ENCODE measurements at places on chromosomes 3 and 15.
A peak's percentile ranks its signal among the peaks of the same experiment; 100 is the strongest.

DNA sequence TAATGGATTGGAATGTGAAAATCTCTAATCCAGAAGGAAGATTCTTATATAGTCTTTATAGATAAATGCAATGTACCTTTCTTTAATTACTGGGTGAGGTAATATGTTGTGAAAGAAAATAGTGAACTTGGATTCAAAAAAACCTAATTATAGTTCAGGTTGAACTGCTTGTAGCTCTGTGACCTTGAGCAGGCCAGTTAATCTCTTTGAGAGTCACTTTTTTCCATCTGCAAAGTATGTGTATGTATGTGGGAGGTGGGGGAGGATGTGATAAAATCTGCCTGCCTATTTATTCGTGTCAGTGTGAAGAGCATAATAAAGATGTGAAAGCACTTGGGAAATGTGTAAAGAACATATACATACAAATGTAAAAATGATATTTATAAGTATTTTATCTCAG is 34.4 kb downstream of the GLCE start:
- no peak for DNase-seq

DNA sequence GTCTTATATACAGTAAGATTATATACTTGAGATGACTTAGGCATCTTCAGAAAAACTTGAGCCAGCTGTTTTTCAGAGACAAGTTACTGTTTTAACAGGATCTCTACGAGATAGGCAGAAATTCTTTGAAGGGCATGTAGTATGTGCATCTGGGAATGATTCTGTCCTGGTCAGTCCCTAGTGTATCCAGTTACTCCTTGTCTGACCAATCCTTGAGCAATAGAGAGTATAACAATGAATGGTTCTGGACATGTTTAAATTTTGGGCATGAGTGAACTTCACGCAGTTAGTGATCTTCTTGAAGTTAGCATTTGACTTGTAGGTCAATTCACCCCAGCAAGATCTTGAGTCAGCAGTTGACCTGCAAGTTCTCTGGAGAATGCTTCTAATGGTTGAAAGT is 24.7 kb upstream of the HHLA2 start:
- DNase-seq, result no peak

- DNase-seq, result no peak
Observed at GRCh38 chr15:48871542-48871941, 6.4 kb upstream of the EID1 start.

- peak; percentile 32 for DNase-seq
Observed at GRCh38 chr3:852033-852432, 240.8 kb upstream of the CNTN6 start.

- no peak for DNase-seq
Observed at GRCh38 chr3:30690199-30690598, 83.8 kb downstream of the TGFBR2 start.

- no peak for DNase-seq
Observed at GRCh38 chr3:124407260-124407659, 323.0 kb upstream of the UMPS start.

- DNase-seq, result no peak
Observed at GRCh38 chr3:122097141-122097540, 42.0 kb downstream of the CD86 start.

DNA sequence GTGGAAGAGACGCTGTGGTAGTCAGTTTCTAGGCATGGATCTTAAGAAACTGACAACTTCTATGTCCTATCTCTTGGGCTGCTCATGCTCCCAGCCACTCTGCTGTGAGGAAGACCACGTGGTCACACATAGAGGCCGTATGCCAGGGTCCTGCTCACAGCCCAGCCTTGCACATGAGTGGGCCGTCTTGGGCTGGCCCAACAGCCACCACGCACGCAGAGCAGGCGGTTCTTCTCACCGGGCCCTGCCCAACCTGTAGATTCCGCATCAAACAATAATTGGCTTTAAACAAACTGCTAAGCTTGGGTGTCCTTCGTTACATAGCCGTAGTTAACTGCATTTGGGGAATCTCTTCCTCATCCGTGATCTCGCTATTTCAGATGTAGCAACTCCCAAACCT is 26.0 kb downstream of the SLC41A3 start:
- DNase-seq, result no peak

- DNase-seq, result no peak
Observed at GRCh38 chr15:74441248-74441941, 7.6 kb upstream of the SEMA7A start.

- DNase-seq, result no peak
Observed at GRCh38 chr15:81315452-81316175, 8.3 kb downstream of the STARD5 start.

- DNase-seq, result no peak
Observed at GRCh38 chr3:37683321-37683720, 178.4 kb upstream of the CTDSPL start.

GRCh38 chr3:78050276-78051065 is 1010.6 kb downstream of the ROBO2 start:
- DNase-seq, result no peak

DNA sequence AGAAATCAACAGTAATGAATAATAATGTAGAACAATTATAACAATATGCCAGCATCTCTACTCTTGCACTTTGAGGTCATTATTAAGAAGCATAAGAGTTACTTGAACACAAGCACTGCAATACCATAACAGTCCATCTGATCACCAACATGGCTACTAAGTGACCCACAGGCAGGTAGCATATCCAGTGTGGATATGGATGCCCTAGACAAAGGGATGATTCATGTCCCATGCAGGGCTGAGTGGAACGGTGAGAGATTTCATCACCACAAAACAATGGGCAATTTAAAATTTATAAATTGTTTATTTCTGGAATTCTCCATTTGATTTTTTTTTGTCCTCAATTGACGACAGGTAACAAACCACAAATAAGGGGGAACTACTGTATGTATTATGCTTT is 107.7 kb upstream of the TSC22D2 start:
- peak; percentile 21 for DNase-seq

DNA sequence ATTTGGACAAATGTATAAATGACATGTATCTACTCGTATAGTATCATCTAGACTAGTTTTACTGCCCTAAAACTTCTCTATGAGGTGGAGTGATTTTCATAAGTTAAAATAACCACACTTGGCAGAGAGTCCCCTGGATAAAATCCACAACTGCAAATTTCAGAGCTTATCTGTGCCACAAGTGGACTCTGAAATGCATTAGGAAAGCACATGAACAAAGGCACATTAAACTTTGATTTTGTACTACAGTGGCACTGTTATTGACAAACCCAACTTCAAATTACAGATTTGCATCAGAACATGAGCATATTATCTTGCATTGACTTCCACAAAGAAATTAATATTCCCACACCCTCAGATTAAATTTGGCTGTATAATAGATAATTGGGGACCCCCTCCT is 58.1 kb upstream of the EIF5A2 start:
- no peak for DNase-seq

- DNase-seq, result no peak
Observed at GRCh38 chr3:46065750-46066256, 38.5 kb upstream of the XCR1 start.

DNA sequence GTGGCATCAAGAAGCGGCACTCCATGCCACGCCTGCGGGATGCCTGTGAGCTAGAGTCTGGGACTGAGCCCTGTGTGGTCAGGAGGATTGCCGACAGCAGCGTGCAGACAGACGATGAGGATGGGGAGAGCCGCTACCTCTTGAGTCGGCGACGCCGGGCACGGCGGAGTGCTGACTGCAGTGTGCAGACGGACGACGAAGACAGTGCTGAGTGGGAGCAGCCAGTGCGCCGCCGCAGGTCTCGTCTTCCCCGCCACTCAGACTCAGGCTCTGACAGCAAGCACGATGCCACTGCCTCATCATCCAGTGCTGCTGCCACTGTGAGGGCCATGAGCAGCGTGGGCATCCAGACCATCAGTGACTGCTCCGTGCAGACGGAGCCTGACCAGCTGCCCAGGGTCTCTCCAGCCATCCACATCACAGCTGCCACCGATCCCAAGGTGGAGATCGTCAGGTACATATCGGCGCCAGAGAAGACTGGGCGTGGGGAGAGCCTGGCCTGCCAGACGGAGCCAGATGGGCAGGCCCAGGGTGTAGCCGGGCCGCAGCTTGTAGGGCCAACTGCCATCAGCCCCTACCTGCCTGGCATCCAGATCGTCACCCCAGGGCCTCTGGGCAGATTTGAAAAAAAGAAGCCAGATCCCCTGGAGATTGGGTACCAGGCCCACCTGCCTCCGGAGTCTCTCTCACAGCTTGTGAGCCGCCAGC is 16.8 kb upstream of the APEH start:
- no peak for DNase-seq

- DNase-seq, result no peak
Observed at GRCh38 chr3:102980355-102980696, 545.5 kb downstream of the ZPLD1 start.

DNA sequence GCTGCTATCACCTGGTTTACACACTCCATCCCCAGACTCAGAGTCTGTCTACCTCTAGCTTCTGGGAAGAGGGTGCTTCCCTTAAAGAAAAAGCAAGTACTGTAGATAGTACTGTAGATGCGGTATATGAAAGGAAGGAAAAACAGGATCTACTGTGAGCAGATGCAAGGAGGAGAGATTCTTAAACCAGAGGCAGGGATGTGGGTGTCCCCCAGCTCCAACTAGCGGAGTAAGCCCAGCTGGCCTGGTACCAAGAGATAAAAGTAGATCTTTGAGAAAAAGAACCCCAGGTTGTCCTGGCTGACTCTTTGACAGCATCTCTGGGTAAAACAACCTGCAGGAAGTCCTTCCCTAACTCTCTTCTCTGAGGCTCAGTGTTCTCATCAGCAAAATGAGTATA is 523.7 kb upstream of the PROK2 start:
- no peak for DNase-seq

DNA sequence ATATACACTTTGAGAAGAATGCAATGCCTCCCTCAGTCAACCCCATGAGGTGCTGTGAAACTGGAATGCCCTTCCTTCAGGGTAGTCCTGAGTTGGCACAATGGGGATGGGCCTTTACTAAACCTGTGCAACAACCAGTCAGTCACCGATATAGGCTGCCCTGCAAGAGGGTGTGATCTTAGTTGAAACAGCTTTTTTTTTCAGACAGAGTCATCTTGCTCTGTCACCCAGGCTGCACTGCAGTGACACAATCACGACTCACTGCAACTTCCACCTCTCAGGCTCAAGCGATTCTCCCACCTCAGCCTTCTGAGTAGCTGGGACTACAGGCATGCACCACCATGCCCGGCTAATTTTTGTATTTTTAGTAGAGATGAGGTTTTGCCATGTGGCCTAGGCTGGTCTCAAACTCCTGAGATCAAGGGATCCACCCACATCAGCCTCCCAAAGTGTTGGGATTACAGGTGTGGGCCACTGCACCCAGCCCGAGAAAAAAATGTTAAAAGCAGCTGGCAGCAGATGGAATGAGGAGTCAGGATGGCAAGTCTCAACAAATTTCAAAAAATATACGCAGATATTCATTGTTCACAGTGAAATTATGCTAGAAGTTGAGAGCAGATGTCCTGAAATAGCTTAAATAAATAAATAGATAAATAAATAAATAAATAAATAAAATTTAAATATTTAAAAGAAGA is 31.8 kb downstream of the MYO5A start:
- DNase-seq, result peak; percentile 14

- no peak for DNase-seq
Observed at GRCh38 chr3:65083240-65083639, 395.4 kb upstream of the ADAMTS9 start.

- no peak for DNase-seq
Observed at GRCh38 chr15:101078669-101079323, 159.6 kb downstream of the LRRK1 start.

DNA sequence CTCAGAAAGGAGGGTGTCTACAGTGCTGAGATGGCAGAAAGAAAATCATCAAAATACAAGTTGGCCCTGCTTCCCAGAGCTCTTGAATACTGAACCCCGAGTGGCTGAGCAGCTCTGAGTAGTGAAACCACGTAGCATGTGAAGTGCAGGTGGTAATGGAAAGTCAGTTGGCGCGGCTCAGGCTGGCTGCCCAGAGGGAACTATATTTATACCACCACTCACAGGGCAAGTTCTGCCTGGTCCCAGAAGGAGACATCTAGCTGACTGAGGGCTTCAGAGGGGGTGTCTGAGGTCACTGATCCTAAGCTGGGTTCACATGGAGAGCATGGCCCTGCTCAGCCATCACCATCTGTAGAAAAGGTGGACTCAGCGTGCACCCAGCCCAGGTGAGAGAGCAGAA is 129.6 kb upstream of the AGBL1 start:
- no peak for DNase-seq

DNA sequence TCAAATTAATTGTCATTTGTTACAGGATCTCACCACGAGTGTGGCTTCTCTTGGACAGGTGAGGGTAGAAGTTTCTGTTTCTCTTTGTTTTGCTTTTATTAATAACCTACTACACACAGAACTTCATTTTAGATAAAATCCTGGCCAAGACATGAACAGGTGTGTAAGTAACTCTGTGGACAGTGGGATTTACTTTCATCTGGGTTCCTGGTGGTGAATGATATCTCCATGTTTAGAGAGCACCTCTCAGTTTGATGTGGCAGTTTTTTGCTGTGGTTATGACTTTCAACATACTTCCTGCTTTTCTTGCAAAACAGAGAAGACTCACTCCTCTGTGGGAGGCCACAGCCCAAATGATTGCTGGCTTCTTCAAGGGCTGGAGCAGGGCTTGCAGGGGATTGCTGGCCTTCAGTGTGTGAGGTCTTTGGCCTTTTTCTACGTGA is 71.1 kb upstream of the XCR1 start:
- DNase-seq, result no peak

DNA sequence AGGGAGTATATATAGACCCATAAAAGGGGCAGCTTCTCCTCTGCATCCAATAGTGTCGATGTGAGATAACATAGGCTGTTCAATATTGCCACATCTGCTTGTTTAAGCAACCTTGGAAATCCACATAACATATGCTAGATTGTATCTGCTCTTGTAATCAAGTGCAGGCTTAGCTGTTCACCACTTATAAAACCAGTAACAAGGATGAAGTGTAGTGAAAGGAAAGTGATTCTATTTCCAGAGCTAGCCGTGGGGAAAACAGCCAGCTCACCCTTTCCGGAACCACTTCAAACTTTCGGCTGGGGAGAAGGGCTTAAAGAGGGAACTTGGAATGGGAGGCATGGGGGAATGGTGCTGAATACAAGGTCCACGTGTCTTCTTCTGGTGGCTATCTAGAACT is 204.0 kb downstream of the TAFA4 start:
- DNase-seq, result no peak

GRCh38 chr15:92395098-92395635 is 1.5 kb downstream of the ST8SIA2 start:
- DNase-seq, result peak; percentile 31

DNA sequence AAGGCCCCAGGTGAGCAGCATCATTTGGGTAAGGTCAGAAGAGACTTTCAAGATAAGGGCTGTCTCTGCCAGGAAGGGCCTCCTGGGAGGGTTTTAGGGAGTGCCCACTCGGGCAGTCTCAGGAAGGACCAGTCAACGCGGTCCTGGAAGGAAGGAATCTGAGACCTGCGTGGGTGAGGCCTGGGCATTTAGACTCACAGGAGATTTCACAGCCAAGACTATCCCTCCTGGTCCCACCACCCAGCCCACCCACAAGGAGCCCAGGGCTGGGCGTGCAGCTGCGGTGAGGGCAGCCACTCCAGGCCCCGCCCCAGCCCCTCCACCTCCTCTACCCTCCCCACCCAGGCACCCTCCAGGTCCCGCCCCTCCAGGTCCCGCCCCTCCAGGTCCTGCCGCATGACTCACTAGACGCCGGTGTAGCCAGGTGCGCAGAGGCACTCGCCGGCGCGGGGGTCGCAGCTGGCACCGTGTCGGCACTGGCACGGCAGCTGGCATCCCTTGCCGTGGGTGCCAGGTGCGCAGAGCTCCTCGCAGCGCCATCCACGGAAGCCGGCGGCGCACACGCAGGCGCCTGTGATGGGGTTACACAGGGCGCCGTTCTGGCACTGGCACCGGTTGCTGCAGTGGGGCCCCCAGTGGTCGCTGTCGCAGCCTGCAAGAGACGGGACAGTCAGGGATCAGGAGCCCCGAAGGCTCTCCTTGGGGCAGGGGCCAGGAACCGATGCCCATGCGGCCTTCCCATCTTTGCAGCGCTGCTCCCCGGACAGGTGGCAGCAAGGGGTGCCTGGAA is 112.7 kb downstream of the RAB11A start:
- DNase-seq, result peak; percentile 85

All from mesendoderm (in vitro differentiated cells).